ENCODE measurements at places on chromosomes 3 and 15. TPM values are rescaled to one million over a fixed set of nuclear protein-coding genes. Genes with fewer than 3 reads are reported as not detected.

The VPS18 gene
- 29.0 TPM for total RNA-seq

The ZNF710 gene
- 33.0 TPM for total RNA-seq

The TMCO5A gene
- total RNA-seq, result not detected

The BNC1 gene
- not detected for total RNA-seq

The PLIN1 gene
- total RNA-seq, result 0.11 TPM

The LRRC49 gene
- total RNA-seq, result 6.7 TPM

The NR2E3 gene
- total RNA-seq, result 1.1 TPM

The DUOXA1 gene
- total RNA-seq, result 1.4 TPM

The WDR72 gene
- total RNA-seq, result 13.0 TPM

The TMEM158 gene
- 6.8 TPM for total RNA-seq

The RTP1 gene
- not detected for total RNA-seq

The ASB14 gene
- not detected for total RNA-seq
